ENCODE measurements at places on chromosomes 3 and 15.
A peak's percentile ranks its signal among the peaks of the same experiment; 100 is the strongest.

DNA sequence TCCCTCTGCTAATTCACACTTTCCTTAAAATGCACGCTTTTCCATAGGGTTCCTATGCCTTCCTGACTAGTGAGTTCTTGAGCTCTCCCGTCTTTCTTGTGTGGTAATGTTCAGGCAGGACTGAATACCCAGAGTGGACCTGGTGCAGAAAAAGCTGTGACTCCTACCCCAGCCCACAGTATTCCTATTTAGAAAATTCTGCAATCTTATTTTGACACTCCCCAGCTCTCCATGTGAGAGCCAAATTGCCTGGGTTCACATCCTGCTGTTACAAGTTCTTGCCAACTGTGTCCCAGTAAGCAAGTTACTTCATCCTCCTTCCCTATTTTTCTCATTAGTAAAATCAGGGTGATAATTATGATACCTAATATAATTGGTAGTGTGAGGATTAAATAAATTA is 290.8 kb upstream of the SLCO3A1 start:
- DNase-seq, result no peak

GRCh38 chr3:96970211-96970610 is 155.8 kb downstream of the EPHA6 start:
- peak; percentile 8 for DNase-seq

- DNase-seq, result no peak
These were observed 43.8 kb downstream of the SLC2A2 start for GRCh38 chr3:170982733-170983132.

DNA sequence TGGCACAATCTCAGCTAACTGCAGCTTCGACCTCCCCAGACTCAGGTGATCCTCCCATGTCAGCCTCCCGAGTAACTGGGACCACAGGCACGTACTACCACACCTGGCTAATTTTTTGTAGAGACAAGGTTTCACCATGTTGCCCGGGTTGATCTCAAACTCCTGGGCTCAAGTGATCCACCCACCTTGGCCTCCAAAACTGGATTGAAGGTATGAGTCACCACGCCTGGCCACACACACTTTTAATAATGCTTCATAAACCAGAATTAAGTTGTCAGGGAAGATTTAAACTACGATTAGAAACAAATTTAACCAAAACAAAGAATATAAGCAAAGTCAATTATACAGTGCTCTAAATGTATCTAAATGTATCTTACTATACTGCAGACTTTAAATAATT is 87.5 kb downstream of the LRRFIP2 start:
- DNase-seq, result no peak

DNA sequence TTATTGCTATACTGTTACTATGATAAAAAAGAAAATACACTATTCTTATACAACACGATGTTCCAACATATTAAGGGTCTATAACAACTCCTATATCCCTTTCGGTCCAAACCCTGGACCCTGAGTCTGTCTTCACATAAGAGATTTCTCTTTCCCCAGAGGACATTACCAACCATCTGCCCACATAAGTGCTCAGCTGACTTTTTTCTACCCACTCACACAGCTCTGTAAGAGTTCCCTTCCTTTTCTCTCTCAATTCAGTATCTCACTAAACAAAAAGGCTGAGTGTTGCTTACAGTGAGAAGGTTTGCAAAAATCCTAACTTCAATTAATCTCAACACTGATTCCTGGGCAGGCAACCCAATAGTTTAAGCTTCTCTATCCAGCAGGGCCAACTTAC is 30.5 kb downstream of the ITGB5 start:
- DNase-seq, result no peak

- DNase-seq, result no peak
These were observed 204.9 kb upstream of the PPP2R3A start for GRCh38 chr3:135760581-135760980.

DNA sequence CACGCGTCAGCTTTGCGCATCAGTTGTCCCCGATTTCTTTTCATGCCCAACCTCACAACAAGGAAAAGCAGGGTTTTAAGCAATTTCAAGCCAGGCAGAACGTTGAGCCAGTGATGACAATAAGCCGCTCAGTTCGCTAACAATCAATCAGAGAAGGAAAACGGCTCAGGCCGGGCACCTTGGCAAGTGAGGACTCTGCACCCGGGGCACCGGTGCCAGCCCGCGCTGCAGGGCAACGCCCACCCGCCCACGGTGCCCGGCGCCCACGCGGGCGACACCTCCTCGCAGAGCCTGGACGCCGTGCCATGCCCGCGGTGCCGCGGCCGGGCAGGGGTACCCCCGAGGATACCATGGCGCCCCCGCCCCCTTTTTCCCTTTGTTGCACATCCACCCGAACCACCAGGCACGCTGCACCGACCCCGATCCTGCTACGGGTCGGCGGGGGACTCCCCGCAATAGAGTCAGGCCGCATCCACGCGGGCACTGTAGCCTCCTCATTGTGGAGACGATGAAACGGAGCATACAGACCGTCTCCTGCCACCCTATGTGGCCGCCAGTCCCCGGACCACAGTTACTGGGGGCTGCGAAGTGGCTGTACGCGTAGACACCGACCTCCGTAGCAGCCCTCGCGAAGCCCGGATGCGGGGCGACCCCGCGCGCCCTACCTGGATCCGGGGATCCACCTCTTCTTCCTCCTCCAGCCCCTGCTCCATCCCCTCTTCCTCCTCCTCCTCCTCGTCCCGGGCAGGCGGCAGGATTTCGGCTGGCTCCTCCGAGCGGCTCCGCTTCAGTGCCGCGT is 581 bp downstream of the SH3BP5 start:
- no peak for DNase-seq

DNA sequence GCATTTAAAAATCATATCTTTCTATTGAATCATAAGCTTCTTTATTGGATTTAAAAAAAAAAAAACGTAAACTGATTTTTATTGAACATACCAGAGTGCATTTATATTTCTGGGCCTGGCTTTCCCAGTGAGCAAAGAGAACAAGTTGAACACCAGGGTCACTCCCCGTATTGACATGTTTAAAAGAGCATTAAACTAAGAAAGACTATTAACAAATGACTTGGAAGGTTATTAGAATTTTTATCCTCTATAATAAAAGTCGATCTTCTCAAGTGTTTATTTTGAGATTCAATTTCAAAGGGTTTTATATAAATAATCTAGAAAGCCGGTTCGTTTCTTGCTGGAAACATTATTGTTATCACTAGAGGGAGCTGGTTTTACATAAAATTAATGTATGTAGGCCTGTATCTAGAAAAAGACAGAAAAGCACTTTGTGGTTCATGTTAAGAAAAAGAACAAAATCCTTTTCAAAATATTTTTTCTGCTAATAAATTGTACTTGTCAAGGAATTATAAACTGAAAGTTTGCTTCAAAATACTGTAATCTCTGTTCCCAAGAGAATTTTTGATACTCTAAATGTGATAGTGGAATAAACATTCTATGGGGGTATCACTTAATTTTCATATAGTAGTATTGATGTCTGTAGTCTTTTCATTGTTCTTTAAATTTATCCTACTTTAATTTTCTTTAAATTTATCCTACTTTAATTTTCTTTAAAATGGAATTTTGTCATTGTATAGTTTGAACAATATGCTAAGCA is 321.8 kb upstream of the MME start:
- DNase-seq, result peak; percentile 47

- DNase-seq, result peak; percentile 53
These were observed 46.3 kb upstream of the UTS2B start for GRCh38 chr3:191376516-191377141.
